Stimulated activated CD4-positive, alpha-beta T cell treated with anti-CD3 and anti-CD28 coated beads, Interleukin-15, amount 100 ng/mL, for 48 hours (primary cell): ENCODE measurements at places on chromosomes 4 and X.

DNA sequence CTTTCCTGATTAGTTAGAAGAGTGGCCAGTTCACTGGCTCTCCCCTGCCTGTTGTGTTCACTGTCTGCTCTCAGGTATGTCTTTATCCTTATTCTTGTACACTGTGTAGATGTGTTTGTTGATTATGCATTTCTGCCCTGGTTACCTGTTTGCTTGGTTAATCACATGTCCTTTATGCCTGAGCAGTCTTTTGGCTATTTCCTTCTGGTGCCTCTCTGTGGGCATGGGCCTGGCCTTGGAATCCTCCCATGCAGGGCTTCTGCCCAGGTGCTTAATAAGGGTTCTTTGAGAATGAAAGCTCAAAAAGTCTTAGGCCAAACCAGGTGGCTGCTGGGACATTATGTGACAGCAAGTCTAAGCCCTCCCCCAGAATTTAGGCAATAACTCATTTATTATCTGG is 26.5 kb downstream of the OTUD6A start:
- DNase-seq = no peak

DNA sequence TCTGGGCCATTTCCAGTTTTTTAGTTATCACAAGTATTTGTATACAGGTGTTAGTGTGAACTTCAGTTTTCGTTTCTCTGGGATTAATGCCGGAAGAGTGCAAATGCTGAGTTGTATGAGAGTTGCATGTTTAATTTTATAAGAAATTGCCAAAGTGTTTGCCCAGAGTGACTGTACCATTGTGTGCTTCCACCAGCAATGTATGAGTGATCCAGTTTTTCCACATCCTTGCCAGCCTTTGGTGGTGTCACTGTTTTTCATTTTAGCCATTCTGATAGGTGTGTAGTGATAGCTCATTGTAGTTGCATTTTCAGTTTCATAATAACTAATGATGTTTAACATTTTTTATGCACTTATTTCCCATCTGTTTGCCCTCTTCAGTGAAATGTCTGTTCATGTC is 18.4 kb downstream of the PLS3 start:
- DNase-seq = no peak

DNA sequence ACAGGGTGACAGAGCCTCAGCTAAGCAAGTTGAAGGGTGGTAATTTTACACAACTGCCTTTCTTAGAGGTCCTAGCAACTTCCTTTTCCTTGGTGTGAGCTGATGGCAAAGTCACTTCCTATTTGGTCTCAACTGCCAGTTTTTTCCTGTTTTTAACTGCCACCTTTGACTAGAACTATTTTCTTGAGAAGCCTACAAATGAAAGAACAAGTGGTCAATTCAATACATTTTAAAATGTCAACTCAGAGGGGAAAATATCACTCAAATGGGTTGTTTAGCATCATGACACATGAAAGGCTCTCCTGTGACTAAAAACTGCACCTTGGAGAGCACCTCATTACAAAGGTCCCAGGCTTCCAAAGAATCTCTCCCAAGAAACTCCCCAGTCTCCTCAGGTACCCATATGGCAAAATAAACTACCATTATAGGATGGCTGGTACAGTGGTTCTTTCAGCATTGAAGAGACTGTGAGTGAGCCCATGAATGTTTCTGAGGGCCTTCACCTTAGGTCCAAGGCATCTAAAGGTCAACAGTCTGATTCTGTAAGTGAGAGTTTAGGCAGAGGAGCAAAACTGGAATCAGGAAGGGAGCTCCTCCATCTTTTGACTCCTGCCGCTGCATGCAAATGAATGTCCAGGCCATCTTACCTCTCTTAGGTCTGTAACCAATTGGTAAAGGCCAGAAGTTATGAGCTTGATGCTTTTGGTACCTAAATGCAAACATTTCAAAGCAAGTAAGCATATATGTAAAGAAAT is 5.5 kb upstream of the STK26 start:
- no peak for DNase-seq

DNA sequence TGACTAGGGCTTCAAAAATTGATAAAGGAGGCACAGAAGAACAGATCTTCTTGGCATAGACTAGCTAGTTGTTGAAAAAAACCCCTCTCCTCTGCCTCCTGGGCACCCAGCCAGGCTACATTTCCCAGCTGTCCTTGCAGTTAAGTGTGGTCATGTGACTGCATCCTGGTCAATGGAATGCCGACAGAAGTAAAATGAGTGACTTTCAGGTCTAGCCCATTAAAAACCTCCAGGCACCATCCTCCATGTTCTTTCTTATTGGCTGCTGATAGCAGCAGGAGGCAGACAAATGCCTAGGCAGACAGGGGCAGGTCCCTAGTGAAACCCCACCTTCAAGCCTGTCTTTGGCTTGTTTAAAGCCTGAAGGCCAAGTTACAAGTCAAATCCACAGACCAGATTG is 35.3 kb downstream of the ATXN3L start:
- no peak for DNase-seq

DNA sequence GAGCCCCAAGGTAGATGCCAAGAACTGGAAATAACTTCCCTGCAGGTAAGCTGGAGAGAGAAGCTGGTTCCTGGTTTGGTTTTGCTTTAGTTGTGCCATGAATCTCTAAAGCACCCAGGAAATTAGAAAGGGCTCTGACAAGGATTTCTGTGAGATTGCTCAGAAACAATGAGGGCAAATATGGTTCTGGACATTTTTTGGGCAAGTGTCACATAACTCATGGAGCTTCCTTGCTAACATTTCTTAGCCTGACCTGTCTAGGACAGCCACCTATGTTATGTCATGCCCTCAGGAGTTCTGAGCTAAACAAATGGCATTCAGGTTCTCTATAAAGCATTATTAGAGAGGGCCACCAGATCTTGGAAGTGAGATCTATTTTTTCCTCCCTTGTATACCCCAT is 131.8 kb downstream of the GUCY2F start:
- no peak for DNase-seq

DNA sequence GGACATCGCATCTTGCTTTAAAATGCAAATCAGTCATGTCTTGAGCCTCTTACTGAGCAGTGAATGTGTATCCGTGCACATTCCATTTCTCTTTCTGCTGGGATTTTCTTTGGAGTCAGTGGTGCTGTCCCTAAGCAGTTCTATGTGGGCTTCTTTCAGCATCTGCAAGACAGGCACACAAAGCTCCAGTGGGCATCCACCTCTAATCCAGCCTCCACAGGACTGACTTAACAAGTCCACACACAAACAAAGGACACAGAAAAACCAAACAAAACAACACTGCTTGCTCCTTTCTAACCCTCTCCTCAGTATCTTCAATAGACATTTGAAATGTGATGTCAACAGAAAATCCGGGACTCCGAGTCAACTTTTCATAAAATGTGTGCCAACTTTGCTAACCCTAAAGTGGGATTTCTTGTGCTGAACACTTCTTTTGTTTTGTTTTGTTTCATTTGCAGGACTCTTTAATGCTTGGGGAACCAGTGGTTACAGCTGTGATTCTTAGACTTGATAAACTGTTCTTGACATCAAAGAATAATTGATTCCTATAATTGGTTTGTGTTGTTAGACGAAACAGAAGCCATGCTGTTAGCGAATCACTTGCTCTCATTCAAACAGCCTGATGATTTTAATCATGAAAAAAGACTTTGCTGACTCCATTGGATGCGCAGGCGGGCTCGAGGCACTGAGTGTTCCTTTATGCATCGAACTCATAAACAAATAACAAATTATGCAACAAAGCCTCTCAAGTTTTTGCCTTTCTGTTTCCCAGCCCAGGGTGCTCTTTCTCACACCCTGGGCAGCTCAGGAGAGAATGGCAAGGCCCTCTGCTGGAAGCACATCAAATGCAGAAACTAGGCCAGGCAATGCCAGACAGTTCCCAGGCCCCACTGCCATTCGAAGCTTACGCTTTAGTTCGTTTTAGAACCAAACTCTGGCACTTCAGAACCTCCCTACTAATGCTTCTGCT is 20.1 kb downstream of the ETNPPL start:
- no peak for DNase-seq

GRCh38 chr4:102578819-102579218 is 77.7 kb downstream of the NFKB1 start:
- no peak for DNase-seq

GRCh38 chr4:122665161-122665929 is 44.5 kb upstream of the IL21 start:
- no peak for DNase-seq

DNA sequence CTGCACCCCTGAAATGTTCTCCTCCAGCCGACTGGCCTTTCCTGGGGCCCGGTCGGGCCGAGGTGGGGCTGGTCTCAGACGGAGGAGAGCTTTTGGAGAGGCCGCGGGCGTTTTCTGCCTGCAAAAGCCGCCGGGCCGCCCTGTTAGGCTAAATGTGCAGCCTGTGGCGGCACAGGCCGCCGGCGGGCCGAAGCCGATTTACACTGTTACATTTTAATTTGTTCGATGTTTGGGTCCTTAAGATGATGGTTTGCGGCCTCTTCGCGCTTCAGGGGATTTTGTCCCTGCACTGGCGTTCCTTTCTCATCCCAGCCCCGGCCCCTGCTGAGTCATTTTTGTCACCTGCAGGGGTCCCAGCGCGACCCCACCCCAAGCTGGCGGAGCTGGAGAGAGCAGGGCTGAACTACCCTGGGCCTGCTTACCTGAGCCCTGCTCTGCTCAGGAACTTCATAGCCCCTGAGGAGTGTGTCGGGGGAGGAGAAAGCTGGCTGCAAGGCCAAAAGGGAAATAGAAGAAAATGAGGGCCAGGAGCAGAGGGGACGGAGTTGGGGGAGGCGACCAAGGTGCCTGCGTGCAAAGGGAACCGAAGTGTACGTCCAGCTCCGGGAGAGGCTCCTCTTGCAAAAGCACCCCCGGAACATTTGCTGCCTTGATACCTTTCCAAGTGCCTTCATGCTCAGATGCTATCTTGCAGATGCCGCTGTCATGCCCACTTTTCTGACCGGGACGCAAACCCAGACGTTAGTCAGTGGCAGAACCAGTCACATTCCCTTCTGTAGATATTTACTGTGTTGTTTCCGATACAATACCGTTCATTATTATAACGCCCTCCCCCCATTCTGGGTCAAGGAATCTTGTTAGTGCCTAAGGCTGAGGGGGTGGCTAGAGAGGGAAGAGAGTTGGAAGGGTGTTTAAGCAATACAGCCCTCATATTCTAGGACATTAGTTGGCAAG is 977 bp upstream of the RBBP7 start:
- no peak for DNase-seq

- DNase-seq = no peak
These were observed 62.5 kb upstream of the IRF2 start for GRCh38 chr4:184536881-184537248.

DNA sequence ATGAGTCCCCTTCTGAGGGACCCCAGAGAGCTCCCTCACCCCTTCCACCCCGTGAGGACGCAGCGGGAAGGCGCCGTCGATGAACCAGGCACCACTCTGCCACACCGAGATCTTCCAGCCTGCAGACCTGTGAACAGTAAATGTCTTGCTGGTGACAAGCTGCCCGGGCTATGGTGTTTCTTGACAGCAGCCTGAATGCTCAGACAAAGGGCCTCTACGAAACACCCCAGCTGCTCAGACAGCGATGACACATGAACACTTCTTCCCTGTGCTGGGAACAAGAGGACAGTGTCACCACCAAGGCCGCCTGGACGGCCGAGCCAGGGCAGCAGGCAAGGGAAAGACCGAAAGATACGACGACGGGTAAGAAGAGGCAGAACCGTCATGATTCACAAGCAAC is 30.6 kb upstream of the GTPBP6 start:
- DNase-seq = no peak

DNA sequence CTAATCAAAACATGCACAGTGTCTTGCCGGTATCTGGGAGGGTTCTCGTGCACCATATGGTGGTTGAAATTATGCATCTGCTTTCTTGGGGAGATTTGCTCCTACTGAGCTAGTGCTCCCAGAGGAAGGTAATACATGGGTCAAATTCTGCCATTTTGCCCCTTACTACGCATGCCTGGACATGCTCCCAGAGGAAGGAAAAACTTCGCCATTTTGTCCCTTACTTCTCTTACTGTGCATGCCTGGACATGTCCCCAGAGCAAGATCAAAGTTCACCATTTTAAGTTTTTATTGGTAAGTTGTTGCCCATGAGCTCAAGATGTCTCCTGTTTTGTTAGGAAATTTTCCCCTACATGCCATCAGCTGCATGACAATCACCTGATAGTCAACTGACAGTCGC is 252.1 kb upstream of the KLHL4 start:
- DNase-seq = no peak

- DNase-seq = no peak
These were observed 253.9 kb upstream of the PPARGC1A start for GRCh38 chr4:24143741-24144140.

- DNase-seq = no peak
These were observed 197.1 kb downstream of the SLC7A11 start for GRCh38 chr4:138045036-138045435.

DNA sequence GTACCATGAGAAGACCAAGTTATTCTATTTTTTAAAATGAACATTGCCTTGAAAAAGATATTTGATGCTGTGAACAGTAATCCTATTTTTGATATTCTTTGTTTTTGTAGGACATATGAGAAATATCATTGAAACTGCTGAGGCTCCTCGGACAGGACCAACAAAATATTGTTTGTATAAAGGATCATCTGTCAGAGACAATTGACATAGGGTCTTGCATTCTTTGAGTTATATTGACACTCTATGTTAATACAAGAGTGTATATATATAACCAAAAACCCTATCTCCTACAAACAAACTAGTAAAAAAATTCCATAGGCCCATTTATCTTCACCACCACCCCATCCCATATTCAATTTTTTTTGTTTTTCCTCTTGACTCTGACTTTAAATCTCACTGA is 222.7 kb downstream of the DACH2 start:
- no peak for DNase-seq

DNA sequence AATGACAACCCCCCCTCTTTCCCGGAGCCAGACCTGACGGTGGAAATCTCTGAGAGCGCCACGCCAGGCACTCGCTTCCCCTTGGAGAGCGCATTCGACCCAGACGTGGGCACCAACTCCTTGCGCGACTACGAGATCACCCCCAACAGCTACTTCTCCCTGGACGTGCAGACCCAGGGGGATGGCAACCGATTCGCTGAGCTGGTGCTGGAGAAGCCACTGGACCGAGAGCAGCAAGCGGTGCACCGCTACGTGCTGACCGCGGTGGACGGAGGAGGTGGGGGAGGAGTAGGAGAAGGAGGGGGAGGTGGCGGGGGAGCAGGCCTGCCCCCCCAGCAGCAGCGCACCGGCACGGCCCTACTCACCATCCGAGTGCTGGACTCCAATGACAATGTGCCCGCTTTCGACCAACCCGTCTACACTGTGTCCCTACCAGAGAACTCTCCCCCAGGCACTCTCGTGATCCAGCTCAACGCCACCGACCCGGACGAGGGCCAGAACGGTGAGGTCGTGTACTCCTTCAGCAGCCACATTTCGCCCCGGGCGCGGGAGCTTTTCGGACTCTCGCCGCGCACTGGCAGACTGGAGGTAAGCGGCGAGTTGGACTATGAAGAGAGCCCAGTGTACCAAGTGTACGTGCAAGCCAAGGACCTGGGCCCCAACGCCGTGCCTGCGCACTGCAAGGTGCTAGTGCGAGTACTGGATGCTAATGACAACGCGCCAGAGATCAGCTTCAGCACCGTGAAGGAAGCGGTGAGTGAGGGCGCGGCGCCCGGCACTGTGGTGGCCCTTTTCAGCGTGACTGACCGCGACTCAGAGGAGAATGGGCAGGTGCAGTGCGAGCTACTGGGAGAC is 1.6 kb downstream of the PCDH10 start:
- DNase-seq = no peak

GRCh38 chr4:8651661-8652180 is 59.2 kb downstream of the CPZ start:
- DNase-seq = no peak
